ENCODE measurements at places on chromosomes 16 and 17.
A peak's percentile ranks its signal among the peaks of the same experiment; 100 is the strongest.

- no peak for DNase-seq
Observed at GRCh38 chr16:58419241-58419990, 27.1 kb downstream of the GINS3 start.

DNA sequence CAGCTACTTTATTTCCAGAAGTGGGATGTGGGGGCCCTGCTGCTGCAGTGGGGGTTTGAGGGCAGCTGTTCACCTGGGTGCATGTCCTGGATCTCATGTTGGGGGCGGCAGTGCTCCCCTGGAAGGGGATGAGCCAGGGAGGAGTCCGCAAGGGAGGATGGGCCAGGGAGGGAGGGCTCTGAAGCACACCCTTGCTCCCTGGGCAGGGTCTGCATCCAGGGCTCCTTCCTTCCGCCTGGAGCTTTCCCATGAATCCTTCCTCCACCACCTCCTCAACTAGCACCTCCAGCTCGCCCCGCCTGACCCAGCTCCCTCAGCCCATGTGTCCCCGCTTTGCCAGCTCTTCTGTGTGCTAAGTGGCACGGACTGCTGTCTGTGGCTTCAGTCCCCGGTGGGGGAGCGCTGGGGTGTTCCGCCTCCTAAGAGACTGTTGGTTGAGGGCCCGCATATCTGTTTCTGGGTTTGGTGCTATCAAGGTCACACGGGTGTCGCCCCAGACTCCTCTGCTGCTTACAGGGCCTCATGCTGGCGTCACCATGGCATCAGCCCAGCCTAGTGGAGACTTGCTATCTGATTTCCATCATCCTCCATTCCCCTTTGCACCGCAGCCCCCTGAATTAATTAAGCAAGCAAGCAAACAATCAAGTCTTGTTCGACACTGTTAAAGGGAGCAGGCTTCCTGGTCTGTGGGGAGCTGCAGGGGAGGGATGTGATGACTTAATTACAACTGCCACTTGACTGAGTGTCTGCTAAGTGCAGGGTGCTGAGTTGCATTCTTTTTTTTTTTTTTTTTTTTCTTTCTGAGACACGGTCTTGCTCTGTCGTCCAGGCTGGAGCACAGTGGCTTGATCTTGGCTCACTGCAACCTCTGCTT lies 71.8 kb downstream of the PRKCA start:
- peak; percentile 58 for DNase-seq

DNA sequence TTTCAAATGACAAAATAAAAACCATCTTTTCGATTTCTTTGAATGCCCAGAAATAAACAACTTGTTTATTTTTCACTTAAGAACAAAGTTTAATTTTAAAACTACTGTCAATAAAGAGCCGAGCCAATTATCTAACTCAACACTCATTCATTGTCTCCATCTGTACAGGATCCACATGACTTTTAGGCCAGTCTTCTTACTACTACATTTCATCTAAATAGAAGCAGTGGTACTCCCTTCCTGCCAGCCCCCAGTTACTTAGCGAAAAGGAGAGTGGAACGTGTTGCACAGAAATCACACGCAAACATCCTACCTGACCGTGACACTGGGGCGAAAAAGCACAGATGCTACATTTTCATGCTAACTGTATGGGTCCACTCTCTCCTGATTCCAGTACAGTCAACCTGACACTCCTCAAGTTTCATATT lies 1.2 kb downstream of the GNA13 start:
- DNase-seq = no peak

DNA sequence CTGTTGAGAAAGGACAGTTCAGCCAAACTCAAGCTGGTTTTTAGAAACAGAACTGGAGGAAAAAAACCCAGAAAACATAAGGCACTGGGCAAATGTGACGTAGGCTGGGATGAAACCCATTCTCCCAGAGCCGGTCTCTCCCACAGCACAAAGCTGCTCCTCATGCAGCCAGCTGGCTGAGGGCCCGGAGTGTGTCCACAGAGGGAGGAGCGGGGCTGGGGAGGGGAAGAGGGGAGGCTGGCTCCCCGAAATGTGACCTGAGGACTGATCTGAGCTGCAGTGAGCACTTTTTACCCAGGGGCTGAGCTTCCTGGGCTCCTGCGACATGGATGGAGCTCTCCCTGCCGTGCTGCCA lies 20.8 kb downstream of the FOXF1 start:
- DNase-seq = no peak

GRCh38 chr16:6636457-6636856 lies 696.2 kb upstream of the RBFOX1 start:
- no peak for DNase-seq

DNA sequence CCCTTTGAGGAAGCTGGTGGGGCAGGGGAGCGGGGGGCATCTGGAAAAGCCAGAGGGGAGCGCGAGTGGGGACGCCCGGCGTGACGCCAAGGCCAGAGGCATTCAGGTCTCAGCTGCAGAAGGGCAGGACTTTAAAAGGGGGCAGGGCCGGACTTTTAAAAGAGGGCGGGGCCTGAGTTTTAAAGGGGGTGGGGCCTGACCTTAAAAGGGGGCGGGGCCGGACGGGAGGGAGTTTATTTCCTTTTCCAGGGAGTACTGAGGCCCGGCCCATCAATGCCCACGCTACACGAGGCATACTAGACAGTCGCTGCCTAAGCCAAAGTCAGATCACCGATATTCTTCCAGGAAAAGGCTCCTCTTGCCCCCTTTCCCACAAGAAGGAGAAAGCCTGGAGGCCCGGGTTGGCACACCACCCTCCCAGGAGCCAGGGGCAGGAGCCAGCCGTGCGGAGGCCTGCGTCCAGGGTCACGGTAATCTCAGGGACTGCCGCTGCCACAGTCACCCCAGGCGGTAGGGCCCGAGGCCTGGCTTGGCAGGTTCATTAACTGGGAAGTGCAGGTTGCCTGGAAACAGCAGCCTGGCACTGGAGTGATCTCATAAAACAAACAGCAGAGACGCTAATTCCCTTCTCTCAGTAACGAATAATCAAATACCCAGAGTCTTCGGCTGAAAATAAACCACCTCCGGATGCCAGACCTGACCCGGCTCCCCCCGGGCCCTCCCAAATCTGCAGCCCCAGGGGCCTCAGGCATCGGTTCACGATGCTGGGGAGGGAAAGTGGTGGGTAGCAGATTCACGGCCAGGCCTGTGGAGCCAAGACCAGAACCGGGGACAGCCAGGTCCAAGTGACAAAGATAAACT lies 90.7 kb downstream of the TIMM22 start:
- DNase-seq = peak; percentile 67

DNA sequence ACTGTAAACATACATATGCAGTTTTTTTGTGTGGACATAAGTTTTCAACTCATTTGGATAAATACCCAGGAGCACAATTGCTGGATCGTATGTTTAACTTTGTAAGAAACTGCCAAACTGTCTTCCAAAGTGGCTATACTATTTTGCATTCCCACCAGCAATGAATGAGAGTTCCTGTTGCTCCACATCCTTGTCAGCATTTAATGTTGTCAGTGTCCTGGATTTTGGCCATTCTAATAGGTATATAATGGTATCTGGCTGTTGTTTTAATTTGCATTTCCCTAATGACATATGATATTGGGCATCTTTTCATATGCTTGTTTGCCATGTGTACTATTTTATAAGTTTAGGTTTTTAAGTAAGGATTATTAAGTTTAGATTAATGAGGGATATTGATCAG lies 14.1 kb downstream of the TANGO6 start:
- DNase-seq = no peak

DNA sequence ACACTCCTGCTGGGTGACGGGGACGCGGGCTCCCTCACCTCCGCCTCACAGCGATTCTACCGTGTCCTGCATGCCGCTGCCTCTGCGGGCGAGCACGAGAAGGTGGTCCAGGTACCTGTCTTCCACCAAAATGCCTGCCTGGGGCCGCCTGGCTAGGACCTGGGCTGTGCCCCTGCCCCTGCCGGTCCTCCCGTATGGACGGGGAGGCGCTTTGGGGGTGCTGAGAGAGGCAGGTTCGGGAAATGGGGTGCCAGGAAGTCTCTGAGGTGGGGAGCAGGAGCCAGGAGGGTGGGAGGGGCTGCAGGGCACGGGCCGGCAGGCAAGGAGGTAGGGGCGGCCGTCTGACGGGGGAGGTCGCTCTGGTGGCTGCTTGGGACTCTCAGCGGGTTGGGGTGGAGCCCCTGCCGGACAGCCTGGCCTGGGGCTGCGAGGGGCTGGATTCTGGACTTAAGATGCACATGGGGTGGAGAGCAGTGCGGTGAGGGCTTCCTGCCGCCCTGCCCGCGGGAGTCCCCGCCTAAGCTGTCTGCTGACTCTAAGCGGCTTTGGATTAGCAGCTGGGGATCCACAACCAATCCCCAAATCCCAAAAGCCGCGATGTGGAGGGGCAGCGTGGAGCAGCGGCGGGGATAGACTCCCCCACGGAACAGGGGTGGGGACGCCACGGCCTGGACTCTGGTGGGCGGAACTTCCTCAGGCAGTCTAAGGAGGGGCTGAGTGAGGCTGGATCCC lies 5.8 kb downstream of the CHTF18 start:
- no peak for DNase-seq

- no peak for DNase-seq
Observed at GRCh38 chr17:55254375-55254774, 10.4 kb upstream of the HLF start.

GRCh38 chr16:50457423-50457822 lies 88.6 kb upstream of the BRD7 start:
- DNase-seq = no peak

GRCh38 chr17:27651411-27652345 lies 20.7 kb downstream of the LGALS9 start:
- peak; percentile 36 for DNase-seq

- no peak for DNase-seq
Observed at GRCh38 chr17:20253323-20253722, 214.0 kb downstream of the LGALS9B start.

GRCh38 chr16:81275064-81275532 lies 36.6 kb downstream of the BCO1 start:
- DNase-seq = no peak

DNA sequence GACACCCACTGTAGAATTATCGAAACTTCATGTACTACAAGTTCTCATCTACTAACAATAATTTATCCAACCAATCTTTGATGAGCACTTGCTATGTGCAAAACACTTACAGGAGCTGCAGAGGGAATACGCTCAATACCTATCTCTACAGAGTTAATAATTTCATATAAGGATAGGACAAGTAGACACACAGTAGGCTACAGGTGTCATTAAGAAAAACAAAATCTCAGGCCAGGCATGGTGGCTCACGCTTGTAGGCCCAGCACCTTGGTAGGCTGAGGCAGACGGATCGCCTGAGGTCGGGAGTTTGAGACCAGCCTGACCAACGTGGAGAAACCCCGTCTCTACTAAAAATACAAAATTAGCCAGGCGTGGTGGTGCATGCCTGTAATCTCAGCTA lies 91.3 kb upstream of the PLEKHM1 start:
- DNase-seq = no peak

DNA sequence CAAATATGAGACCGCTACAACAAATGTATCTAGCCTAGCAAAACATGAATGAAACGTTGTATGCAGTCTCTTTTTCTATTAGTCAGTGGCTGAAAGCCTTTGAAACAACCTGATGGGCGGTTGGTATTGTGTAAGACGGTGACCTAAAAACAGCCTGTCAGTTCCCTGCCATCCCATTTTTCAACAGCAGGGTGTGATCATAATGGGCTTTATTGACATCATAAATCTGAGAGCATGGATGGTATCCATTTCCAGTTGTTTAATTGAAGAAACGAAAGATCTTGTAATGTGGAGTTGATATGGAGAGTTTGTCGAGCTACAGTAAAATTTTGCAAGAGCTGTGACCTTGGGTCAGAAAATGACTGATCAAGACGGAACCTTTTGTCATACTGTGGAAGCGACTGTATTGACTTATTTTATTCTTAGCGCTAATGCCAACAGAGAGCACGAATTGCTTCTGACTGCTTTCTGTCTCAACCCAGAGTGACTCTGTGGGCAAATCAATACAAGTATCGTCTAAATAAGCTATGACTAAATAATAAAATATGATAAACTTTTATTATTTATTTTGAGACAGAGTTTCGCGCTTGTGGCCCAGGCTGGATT lies 12.3 kb upstream of the MEIOB start:
- DNase-seq = peak; percentile 29

GRCh38 chr16:47316442-47317015 lies 144.3 kb downstream of the ITFG1 start:
- no peak for DNase-seq

DNA sequence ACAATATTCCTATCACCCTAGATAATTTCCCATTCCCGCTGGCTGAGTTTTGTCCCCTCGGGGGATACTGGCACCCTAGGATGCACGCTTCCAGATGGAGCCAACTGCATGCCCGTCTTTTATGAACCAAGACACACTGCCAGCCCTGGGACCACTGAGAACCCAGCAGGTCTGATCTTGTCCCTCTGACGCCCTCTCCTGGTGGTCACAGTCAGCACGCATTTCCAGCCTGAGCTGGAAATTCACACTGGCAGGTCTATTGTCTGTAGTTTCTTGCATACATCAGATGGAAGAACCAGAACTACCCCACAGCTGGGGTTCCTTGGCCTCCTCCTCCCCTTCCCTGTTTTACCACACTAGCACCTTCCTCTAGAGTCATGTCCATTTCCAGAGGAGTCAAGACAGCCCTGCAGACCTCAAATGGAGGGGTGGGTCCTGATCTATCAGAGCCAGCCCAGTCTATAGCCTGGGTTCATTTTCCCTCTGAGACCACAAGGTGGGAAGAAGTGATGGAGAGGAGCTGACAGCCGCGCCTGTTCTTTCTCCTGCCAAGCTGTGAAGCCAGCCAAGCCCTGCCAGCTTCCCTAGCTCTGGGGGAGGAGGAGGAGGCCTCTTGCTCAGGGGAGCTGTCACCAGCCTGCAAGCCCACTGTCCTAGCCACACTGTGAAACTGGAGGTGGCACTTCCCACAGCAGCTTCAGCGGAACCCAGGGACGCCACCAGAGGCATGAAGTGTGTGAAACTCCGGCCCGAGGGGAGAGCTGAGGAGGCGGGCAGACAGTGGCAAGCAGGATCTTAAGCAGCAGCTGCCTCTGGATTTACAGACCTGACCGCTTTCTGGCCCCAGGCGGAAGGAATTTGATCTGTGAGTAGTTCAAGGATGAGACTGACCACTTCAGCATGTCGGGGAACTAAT lies 29.3 kb downstream of the MXRA7 start:
- peak; percentile 84 for DNase-seq

DNA sequence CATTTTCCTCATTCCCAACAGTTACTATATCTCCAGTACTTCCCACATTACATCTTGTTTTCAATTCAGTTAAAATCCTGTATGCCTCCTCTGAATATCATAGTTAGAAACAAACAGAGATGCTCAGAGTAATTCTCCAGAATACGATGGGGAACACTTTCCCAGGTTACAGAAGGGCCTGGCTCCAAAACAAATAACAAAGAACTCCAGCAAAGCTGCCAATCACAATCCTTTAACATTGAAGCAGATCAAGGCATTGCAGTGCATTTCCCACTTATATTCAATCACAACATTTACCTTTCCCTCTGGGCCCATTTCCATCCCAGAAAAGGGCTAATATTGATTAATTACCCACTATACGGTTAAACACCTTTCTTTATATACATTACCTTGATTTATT lies 29.4 kb upstream of the PMFBP1 start:
- DNase-seq = no peak

GRCh38 chr17:72409405-72410002 lies 288.7 kb downstream of the SOX9 start:
- no peak for DNase-seq
